ENCODE measurements at places on chromosomes 11 and 22.

DNA sequence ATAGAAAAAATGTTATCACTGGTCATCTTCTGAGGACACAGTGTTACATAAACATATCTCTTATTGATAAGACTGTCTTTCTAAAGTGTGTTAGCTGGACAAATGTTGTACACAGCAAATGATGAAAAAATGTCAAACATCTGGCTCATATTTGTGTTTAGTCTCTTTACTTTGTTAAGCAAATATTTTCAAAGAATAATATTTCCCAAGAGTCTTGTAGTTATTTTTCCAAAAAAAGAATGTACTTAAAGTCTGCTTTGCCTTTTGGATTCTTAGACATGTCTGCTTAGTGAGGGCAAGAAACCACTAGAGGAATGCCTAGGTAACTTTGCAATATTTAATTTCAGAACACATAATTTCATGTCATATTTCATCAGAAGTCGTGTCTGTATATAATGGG is 23.9 kb upstream of the CCDC179 start:
- no peak for DNase-seq

GRCh38 chr22:27512283-27512761 is 289.2 kb downstream of the MN1 start:
- DNase-seq: no peak

- peak; percentile 72 for DNase-seq
Measured at GRCh38 chr11:66363805-66364535, 7.6 kb downstream of the SLC29A2 start.

DNA sequence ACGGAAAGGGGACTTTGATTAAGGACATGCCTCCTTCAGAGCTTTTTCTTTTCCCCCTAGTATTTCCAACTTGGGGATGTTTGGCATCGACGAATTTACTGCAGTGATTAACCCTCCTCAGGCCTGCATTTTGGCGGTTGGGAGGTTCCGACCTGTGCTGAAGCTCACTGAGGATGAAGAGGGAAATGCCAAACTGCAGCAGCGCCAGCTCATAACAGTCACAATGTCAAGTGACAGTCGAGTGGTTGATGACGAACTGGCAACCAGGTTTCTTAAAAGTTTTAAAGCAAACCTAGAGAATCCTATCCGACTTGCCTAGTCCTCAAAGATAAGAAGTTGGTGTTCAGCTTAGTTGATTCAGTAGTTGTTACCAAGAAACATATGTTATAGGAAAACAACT is 78.4 kb downstream of the PDHX start:
- no peak for DNase-seq

GRCh38 chr11:33172996-33173395 is 11.7 kb upstream of the CSTF3 start:
- DNase-seq: no peak
